ENCODE measurements at places on chromosomes 6 and 20.

DNA sequence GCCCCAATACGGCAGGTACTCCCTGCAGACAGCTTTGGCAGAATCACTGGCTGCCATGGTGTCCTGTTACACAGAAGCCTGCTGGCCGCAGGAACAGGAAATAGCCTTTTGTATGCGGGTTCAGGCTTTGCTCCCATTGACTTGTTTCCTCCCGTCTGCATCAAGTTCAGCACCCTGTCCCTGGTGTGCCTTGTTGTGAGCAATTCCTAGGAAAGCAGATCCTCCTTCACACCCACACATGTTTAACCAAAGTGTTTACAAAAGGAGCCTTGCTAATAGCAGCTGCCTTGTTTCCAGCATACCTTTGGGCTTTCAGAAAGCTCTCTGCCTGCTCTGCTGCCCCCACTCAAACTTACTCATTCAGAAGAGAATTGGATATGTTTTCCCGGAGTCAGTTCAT, 127.2 kb upstream of the SUPT3H start:
- no peak for DNase-seq

DNA sequence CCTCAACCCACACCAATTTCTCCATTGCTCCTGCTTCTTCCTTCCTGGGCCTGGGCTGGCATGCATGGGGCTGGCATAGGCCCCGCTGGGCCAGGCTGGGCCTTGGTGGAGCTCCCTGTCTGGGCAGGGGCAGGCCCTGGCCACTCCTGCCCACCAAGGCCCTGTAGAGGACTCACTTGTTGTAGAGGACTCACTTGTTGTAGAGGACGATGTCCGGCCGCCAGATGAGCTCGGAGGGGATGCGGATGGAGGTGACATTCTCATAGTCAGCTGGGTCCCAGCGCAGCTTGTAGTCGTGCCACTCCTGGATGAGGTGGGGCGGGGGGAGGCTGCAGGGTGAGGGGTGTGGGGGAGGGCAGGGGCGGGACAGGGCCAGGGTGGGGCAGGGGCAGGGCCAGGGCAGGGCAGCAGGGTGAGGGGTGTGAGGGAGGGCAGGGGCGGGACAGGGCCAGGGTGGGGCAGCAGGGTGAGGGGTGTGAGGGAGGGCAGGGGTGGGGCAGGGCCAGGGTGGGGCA, 5.3 kb downstream of the CHRNA4 start:
- DNase-seq, result no peak

DNA sequence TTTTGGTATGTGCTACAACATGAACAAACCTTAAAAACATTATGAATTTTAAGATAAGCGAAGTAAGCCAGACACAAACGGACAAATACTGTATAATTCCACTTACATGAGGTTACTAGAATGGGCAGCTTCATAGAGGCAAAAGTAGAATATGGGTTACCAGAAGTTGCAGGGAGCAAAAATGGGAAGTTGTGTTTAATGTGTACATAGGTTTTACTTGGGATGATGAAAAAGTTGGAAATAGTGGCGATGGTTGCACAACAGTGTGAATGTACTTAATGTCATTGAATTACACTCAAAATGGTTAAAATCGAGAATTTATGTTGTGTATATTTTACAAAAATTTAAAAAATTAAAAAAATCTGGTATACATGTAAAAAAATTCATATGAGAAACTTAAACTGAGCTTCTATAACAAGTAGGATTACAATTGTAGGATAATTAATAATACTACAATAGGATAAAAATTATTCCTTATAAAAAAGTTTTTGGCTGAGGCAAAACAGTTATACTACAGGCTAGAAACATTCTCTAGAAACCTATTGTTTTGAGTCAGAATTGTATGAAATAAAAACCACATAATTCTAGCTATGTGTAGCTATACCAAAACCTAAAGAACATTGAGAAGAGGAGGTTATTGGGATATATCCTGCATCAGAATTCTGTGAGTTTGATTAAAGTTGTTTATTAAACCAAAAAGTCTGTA, 24.8 kb upstream of the DYNLRB1 start:
- DNase-seq, result no peak

DNA sequence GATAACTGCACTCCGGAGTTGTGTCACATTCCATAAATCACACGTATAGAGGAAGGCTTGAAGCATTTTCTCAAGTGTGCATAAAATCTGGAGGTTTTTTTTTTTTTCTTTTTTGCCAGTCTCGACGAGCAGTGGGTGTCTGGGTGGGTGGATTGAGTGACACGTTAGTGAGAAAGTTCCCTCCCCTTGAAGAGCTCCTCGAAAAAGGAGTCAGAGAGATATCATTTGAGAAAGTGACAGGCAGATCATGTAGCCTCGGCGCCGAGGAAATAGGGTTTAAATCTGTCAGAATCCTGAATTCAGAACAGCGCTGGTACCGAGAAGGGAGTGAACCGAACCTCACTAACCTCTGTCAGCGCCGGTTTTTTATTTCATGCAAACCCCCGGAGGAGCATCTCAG, 269.5 kb upstream of the ARID1B start:
- no peak for DNase-seq

Data from CD4-positive, alpha-beta T cell treated with Interleukin-6 at 100 ng/mL for 8 hours (primary cell).